Left renal pelvis (tissue), 4 donors: ENCODE measurements at places on chromosomes 2 and 18.

DNA sequence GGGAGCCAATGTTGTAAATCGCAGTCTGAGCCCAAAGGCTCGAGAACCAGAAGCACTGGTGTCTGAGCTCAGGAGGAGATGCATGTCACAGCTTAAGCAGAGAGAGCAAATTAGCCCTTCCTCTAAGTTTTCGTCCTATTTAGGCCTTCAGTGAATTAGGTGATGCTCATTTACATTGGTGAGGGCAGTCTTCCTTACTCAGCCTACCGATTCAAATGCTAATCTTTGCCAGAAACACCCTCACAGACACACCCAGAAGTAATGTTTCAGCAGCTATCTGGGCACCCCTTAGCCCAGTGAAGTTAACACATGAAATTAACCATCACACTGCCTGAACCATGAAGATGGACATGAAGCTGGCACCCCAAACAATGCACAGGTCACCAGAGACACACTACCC lies 385.1 kb downstream of the STK39 start:
- DNase-seq = no peak

DNA sequence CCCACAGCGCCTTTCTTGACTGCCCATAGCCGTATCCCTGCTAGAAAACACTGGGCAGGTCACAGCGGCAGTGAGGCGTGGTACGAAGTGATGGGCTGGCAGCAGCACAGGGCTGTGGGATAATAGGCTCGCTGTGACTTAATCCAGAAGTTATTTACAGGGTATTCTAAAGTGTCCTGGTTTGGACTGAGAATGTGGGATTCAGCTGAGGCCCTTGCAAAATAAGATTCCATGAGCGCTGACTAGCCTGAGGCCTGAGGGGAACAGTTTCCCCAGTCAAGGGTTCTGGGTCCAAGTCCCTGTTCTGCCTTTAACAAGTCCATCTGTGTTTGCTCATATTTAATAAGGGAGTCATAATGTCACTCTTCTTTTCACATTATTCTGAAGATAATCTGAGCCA lies 34.6 kb downstream of the SETBP1 start:
- DNase-seq = peak; percentile 61

DNA sequence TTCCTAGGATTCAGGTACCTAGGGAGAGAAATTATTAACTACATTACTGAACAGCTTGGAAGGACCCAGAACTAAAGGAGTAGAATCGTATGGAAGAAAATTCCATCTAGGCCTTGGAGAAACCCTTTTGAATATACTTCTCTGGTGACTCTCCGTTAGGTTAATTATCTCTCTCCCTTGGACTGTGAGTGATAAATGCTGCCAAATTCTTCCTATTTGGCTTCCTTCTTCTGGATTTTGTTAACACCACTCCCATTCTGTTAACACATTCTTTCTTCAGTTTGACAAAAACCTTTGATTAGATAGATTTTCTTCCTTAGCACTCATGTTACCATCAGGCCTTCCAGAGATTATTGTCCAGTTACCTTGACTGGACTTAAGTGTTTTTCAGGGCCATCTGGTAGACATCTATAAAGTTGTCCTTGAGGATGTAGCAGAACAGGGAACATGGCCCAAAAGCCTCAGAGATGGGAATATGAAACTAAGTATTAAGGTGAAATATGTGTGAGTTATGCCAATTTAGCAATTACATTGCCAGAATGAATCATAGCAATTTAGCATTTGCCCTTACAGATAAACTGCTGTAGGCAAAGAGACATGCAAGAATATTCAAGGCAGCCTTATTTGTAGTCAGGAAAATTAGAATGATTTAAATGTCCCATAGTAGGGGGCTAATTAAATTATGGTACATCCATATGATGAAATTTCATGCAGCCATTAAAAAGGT lies 6.7 kb downstream of the CYP27A1 start:
- no peak for DNase-seq

DNA sequence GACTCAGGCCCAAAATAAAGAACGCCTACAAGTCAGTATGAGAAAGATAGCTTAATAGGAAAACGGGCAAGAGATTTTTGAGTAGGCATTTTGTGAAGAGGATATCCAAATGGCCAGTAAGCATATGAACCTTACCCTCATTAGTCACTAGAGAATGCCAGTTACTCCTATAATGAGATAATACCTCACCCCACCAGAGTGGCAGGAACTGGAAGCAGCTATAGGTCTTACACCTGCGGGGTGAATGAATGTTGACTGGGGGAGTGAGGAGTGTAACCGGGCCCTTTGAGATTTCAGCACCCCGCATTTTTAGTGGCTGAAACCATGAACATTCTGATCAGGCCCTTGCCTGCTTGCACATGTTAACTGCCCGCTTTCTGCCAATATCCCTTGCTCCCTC lies 7.5 kb upstream of the PTPN2 start:
- DNase-seq = no peak

- DNase-seq = no peak
Measured at GRCh38 chr2:217851191-217852020, 151.4 kb downstream of the TNS1 start.

DNA sequence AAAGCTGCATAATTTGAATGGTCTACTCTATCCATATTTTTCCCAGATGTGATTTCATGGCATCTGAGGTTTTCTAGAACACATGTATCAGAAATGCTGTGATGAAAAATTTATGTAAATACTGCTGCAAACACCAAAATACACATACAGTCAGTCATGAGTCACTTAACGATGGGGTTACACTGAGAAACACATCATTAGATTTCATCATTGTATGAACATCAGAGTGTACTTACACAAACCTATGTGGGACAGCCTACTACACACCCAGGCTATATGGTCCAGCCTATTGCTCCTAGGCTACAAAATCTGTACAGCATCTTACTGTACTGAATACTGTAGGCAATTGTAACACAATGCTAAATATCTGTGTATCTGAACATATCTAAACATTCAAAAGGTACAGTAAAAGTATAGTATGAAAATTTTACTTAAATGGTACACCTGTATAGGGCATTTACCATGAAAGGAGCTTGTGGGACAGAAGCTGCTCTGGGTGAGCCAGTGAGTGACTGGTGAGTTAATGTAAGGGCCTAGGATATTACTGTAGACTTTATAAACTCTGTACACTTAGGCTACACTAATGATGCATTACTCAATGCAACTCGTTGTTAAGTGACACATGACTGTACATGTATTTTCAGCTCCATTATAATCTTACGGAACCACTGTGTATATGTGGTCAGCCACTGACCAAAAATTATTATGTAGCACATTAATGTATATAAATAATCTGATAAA lies 33.5 kb downstream of the PNO1 start:
- DNase-seq = no peak

DNA sequence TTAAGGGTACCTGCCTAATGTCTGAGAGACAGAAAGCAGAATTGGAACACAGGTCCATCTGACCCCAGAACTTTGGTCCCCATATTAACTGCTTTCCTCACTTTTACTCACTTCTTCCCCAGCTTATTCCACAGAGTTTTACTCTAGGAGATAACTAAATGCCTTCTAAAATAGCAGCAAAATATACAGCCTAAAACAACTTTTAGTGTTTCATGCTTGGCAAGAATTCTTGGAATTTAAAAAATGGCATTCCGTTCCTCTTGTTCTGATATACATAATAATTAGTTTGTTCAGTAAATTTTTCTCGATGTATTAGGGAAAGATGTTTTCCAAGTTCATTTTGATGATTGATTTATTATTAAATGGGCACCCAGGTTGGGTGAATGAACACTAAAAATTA lies 151.9 kb downstream of the FHOD3 start:
- no peak for DNase-seq

GRCh38 chr2:219453671-219454590 lies 19.3 kb downstream of the SPEG start:
- DNase-seq = no peak

- no peak for DNase-seq
Measured at GRCh38 chr2:176139661-176140512, 10.4 kb downstream of the HOXD8 start.

- no peak for DNase-seq
Measured at GRCh38 chr2:186755066-186755465, 61.2 kb downstream of the FAM171B start.

- no peak for DNase-seq
Measured at GRCh38 chr2:161486111-161486510, 70.0 kb downstream of the TBR1 start.

DNA sequence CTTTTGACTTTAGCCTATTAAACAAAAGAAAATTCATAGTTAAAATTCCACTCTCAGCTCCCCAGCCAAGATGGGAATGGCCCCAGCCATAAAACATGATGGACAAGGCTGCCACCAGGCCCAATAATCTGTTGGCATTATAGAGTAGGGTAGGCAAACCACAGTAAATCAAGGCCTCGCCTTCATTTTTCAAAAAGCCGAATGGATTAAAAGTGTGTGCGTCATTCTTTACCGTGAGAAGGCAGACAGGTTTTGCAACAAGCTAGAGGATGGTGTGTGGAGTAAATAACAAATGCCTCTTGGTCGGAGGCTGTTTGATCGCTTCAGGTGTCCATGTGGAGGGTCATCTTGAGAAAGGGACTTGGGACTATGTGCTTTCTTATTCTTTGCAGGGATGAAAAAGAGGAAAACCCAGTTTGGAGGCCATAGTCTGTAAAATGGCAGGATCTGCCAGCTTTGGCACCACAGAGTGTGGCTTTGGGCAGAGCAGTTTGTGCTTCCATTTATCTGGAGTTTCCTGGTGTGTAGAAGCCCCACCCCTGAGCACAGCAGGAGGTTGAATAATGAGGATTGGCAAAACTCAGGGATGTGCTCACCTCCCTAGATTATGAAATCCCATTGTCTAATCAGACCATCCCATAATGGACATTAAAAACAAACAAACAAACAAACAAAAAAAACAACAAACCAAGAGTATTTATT lies 57.1 kb upstream of the ITGB6 start:
- DNase-seq = no peak

GRCh38 chr18:22466608-22467395 lies 49.1 kb upstream of the CTAGE1 start:
- DNase-seq = no peak

DNA sequence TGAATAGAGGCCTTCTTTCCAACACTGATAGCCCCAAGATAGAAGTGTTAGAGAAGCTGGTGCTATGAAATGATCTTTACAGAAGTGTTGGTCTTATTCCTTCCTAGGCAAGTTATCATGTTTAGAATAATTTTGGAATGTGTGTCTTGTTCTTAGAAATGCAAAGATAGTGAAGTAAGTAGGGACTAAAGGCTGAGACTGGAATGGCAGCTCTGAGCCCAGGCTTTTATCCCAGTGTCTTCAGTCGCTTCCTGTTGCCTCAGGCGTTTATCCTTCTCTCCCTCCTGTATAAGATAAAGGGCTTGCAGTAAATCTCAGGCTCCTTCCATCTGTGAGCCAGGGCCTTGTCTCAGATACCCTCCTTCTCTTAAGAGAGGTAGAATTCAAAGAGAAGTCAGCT lies 218.1 kb downstream of the TPGS2 start:
- no peak for DNase-seq

DNA sequence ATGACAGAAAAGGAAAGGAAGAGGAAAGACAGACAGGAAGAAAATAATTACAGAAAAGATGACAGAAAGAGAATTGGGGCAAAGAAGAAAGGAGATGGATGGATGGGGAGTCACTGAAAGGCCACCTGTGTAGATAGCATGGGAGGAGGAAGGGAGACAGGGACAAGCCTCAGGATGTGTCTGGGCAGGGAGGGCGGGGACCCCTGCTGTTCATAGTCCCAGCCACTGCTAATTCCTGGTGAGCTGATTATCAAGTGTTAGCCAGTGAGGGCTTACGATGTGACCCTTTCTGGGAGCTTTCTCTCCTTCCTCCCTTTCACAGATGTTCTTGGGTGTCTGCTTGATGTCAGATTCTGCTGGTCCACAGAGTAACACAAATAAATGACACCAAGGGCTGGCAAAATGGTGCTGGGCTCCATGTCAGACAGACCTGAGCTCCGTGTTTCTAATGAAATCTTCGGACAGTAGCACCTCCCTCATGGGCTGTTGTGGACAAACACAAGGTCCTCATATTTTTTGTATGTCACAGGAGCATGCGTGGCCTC lies 13.6 kb downstream of the FHOD3 start:
- DNase-seq = no peak

GRCh38 chr2:220279372-220279771 lies 651.9 kb downstream of the SLC4A3 start:
- no peak for DNase-seq

GRCh38 chr2:121205321-121205942 lies 79.6 kb downstream of the TFCP2L1 start:
- no peak for DNase-seq

DNA sequence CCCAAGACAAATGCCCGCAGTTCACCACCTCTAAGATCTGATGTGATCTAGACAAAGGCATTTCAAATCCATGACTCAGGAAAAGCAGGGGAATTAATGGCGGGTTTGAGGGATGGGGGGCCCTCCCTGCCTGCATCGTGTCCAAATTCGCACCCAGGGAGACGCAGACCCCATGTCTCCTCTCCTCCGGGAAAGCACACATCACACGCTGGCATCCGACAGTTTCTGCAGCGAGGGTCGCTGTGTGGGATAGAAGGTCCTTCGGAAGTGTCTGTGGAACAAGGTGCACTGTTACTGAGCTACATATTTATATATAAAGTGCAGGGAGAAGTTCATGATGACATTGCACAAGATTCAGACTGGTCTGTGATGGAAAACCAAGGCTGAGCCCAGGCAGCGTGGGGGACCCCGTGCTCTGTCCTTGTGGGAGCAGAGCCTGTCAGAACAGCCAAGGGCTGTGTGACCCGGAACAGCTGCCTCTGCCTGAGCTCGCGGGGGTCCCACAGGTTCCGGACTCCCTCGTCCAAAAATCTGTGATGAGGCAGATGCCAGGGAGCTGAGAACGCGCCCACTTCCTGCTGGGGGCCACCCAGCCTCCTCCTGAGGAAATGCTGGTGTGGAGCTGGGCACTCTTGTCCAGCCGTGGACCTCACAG lies 82.3 kb upstream of the CTDP1 start:
- DNase-seq = no peak

GRCh38 chr2:135056790-135057189 lies 4.7 kb downstream of the RAB3GAP1 start:
- DNase-seq = no peak

DNA sequence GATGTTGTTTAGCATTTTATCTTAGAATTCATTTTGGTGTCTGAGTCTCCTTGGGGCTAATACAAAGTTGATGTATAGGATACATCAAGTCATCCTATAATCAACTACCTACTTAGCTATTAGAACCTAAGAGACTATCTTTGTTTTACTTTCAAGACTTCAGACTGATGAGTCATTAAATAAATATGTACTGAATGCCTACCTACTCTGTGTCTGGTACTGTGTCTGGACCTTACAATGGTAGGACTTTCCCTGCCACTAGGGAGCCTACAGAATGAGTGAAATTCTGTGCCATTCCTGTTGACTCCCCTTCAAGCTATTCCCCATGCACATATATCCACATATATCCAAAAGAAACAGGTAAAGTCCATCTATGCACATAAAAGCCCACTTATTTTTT lies 114.5 kb downstream of the ERBB4 start:
- DNase-seq = no peak

GRCh38 chr2:31967790-31968189 lies 43.0 kb downstream of the MEMO1 start:
- DNase-seq = no peak

GRCh38 chr2:86414996-86415395 lies 26.2 kb upstream of the KDM3A start:
- no peak for DNase-seq

GRCh38 chr2:130339885-130340745 lies 2.6 kb upstream of the IMP4 start:
- no peak for DNase-seq
